ENCODE measurements at places on chromosomes 16 and 17.

DNA sequence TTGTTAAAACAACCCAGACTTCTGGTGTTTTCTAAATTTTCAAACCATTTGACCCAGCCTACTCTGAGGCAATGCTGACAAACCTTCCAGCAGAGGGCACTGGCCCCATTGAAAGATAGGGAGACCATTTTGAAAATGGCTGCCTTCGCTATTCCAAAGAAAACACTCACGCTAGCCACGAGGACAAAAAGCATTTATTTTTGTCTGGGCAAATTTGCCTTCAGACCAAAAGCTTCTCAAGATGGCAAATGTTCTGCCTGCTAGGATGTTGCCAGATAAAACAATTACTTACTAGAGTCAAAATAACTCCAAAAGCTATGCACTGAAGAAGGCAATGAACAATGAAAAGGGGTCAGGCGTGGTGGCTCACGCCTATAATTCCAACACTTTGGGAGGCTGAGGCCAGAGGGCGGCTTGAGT, 296.7 kb upstream of the IRX5 start:
- peak; percentile 36 for DNase-seq

- DNase-seq, result no peak
Observed at GRCh38 chr17:62193249-62193648, 128.2 kb upstream of the MED13 start.

- DNase-seq, result no peak
Observed at GRCh38 chr16:84018710-84019109, 23.9 kb downstream of the SLC38A8 start.

GRCh38 chr17:28509789-28510188, 3.6 kb downstream of the FOXN1 start:
- no peak for DNase-seq

- DNase-seq, result peak; percentile 93
Observed at GRCh38 chr16:22192261-22193062, 13.6 kb upstream of the EEF2K start.

- DNase-seq, result peak; percentile 7
Observed at GRCh38 chr16:13291591-13292333, 390.4 kb downstream of the SHISA9 start.

- DNase-seq, result peak; percentile 44
Observed at GRCh38 chr16:2969545-2970521, 685 bp downstream of the PAQR4 start.

GRCh38 chr17:21299981-21300600, 15.6 kb downstream of the MAP2K3 start:
- DNase-seq, result no peak

DNA sequence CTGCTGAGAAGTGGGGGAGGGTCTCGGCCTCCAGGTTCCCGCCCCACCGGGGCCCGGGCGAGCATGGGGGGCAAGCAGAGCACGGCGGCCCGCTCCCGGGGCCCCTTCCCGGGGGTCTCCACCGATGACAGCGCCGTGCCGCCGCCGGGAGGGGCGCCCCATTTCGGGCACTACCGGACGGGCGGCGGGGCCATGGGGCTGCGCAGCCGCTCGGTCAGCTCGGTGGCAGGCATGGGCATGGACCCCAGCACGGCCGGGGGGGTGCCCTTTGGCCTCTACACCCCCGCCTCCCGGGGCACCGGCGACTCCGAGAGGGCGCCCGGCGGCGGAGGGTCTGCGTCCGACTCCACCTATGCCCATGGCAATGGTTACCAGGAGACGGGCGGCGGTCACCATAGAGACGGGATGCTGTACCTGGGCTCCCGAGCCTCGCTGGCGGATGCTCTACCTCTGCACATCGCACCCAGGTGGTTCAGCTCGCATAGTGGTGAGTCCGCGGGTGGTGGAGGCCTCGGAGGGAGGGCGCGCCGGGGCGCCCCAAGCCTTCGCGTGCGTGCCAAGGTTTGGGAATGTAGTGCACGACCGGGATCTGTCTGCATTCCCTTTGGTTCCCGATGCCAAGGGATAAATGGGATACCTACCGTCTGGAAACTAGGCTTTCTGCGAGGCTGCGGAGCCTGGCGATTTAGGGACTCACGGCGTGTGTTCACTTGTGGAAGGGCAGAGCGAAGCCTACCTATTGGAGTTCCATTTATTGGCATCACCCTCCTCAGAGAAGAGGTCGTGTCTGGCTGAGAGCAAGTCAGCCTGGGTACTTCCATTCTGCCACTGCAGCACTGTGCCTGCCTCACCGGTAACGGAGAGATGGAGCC, 1.0 kb downstream of the ZNRF1 start:
- peak; percentile 43 for DNase-seq

- peak; percentile 55 for DNase-seq
Observed at GRCh38 chr17:39705786-39706348, 6.0 kb downstream of the ERBB2 start.

All from lung (tissue), 17 donors.